ENCODE measurements at places on chromosomes 6 and 20.

DNA sequence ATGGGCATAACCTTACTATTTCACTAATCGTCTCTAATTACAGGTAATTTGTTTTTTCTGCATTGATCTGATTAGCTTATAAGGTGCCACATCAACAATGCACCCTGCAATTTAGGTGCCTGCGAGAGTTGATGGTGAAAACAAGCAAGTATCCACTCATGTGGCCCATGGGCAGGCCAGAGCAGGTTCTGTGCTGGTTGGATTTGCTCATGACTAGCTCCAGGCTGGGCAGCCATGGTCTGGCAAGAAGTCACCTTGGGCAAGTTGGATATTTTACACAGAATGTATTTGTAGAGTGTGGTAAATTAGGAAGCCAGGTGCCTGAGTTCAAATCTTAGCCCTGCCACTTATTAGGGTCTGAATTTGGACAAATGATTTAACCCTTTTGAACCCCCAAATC lies 25.3 kb downstream of the RAB44 start:
- no peak for DNase-seq

- no peak for DNase-seq
Observed at GRCh38 chr6:39698789-39699188, 26.4 kb downstream of the KIF6 start.

DNA sequence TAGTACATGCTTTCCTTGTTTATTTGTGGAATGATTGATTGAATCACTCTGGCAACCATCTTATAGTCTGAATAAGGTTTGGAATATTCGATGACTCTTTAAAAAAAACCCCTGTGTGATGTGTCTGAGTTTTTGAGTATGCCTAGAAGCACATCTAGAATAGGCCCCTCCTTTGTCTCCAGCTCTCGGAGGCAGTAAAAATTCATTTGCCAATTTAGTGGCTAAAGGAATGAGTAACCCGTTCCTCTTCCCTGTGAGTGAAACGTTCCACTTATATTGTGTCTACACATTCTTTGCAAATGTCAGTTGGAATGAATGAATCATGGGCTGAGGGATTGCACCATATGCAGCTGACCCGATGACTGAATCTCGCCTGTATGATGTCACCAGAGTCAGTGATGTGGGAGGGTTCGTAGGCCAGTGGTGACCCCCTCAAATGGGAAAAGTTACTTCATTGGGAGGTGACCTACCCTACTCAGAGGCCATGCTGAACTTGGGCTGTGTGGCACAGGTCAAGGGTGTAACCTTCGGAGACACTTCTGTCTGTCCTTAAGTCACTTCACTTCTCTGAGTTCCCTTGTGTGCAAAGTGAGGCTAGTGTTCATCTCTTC lies 21.6 kb downstream of the MOCS3 start:
- DNase-seq, result peak; percentile 99

GRCh38 chr6:29887819-29888776 lies 54.2 kb upstream of the HLA-A start:
- DNase-seq, result no peak

DNA sequence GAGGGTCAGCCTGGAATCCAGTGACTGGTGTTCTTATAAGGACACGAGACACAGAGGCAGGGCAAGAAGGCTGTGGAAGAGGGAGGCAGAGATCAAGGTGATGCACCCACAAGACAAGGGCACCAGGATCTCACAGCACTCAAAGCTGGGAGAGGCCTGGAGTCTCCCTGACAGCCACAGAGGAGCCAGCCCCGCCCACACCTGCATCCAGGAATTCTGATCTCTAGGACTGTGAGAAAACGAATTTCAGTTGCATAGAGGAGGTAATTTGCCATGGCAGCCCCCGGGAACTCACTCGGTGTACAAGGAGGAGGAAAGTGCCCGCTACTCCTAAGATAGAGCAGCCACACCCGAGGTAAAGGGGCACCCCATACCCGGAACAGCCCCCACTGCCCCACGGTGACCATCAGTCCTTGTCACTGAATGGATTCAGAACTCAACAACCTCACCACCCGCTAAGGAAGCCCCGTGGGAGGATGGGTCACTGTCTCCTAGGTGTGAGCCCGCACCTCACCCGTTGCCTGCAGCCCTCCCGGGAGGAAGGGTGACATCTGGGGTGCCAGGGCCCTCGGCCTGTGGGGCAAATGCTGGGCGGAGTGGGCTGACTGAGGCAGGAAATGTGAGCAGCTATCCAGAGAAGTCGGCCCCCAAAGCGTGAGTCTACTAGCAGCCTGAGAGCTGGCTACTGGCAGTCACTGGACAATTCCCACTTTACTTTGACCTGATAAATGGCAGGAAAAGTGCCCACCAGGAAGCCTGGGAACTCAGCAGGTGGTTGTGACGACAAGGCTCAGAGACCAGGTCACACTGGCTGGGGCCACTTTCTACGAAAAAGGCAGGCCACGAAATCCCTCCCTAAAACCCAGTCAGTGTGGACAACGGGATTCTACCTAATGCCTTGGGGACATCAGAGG lies 22.4 kb downstream of the DLL1 start:
- no peak for DNase-seq

- DNase-seq, result peak; percentile 46
Observed at GRCh38 chr6:163793011-163793983, 378.8 kb downstream of the QKI start.

DNA sequence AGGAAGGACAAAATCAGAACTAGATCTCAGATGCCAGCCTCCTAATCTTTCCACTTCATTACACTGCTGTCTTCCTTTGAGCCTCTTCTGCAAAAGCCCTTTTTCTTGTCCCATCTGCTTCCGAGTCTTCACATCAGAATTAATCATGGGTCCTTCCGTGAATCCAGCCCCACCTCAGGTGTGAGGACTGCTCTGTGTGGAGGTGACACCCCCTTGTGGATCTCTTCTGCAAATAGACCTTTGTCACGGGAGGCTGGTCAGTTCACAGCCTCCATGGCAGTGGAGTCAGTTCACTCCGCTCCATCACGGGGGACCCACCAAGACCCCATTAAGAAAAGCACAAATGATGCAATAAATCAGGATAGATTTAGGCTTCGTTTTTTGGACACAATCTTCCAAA lies 171.1 kb downstream of the ADAT2 start:
- DNase-seq, result no peak

DNA sequence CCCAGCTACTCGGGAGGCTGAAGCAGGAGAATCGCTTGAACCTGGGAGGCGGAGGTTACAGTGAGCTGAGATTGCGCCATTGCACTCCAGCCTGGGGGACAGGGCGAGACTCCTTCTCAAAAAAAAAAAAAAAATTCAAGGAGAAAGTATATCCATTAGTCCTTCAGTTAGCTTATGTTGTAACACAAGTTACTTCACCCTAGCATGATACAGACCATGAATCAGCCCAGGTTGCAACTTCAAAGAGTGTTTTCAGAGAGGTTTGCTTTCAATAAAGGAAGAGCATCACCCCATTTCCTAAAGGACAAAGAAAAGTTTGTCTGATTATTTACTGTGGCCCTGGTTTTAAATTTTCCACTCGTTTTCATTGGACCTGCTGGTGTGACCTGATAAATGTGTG lies 73.0 kb downstream of the SERAC1 start:
- DNase-seq, result no peak

GRCh38 chr6:167546611-167547327 lies 221.9 kb downstream of the TTLL2 start:
- DNase-seq, result no peak

DNA sequence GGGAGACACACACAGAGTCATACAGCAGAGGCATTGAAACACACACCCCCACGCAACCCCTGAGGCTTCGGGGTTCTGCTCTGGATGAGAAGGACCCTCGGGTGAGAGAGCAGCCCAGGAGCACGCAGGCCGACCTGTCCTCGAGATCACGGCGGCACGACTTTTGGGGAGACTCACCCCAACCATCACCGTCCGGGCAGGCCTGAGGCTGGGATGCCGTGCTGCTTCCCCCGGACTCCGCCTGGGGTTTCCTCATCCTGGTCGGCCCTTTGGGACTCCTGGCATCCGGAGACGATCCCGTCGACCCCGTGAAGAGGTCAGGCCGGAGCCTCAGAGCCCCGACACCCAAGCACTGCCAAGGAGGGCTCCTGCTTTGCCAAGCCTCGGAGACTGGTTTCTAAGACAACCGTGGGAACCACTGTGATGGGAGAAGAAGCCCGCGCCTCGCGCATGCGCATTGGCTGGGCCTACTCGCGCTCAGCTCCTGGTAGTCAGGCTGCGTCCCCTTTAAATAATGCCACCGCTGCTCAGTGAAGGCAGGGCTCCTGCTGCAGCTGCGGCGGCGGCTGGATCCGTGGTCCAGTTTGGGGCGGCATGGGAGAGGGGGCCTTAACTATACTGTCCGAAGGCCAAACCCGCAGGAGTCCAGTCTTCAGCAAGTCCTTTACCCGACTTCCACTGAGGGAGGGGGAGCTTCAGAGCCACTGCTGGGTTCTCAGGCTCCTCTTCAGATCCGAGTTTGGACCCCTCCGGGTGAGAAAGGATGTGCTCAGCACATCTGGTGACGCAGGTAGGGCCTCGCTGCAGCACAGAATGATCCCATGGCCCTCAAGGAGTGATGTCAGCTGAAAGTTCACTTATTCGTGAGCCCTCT lies 171.4 kb upstream of the ZNF337 start:
- DNase-seq, result no peak

- DNase-seq, result no peak
Observed at GRCh38 chr6:85390105-85390728, 59.7 kb upstream of the NT5E start.

GRCh38 chr6:18422136-18422535 lies 35.0 kb downstream of the RNF144B start:
- DNase-seq, result no peak

GRCh38 chr20:11993886-11994461 lies 76.3 kb downstream of the BTBD3 start:
- no peak for DNase-seq

DNA sequence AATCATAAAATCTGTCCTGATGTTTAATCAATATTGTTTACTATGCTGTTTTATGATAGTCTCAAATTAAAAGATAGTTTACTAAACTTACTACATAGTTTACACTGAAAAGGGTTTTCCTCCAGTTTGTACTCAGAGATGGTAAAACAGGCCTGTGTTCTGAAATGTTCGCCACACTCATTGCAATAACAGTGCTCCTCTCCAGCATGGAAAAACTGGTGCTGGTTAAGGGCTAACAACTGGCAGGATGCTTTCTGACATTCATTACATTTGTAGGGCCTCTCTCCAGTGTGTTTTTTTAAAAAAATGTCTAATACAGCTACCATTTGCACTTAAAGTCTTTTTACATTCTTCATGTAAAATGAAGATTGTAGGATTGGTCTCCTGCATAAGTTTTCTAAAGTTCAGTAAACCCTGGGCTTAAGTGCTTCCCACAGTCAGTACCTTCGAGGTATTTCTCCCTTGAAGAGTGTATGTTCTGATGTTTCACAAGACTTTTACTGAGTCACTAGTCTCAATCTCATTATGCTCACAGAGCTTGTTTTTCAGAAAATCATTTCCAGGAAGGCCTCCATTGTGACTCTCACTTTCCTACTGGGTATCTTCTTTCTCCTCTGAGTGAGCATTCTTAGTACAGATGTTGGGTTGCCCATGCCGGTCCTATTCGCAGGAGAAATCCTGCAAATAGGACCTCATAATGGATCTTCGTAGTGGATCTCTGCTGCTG lies 8.7 kb upstream of the ZSCAN12 start:
- DNase-seq, result no peak

DNA sequence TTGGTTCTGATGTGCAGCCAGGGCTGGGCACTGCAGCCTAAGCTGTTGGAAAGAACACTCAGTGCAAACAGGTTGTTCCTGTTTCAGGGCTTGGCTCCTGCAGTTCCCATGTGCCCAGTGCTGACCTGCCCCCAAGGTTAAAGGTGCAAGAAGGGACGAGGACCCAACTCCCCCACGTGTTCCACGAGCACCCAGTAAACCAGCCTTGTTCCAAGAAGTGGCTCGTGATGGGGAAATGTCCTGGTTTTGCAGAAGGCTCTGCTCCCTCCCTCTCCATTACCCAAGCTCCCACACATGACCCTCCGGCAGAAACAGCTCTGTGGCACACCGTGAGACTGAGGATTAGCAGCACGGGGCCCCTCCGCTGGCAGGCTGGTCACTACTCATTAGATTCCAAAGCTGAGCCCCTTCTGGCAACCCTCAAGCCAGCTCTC lies 9.4 kb downstream of the ACSS1 start:
- DNase-seq, result no peak

DNA sequence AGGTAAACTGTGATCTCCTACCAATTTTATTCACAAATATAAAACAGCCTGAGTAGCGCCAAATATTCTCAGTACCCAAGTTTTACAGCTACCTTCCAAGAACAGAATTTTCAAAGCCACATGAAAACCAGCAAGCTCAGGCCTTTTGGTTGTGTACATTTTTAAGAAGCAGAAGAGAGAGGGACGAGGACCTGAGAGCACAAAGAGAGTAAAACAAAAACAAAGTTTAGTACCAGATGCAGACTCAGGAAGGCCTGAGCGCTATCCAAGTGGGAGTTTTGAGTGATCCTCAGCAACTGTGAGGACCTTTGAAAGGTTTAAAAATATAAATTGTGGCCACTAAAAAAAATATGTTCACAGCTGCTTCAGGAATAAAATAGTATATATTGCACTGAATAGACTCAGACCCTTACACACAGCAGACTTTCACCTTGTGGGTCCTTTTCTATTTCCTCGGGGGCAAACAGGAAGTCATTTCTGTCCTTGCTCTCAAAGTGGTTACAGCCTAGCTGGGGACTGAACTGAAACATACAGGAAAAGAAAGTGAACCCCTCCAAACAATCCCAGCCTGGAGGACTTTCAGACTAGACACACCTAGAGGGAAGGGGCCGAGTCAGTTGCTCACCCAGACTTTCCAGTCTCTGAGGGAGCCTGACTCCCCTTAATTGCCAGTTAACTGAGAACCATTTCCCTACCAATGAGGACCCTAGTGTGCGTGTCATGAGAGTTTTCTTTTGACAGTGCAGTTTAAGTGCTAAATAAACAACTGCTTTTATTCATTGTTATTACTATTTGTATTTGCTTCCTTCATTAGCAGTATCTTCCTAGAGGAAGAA lies 48.5 kb upstream of the NT5E start:
- DNase-seq, result no peak

DNA sequence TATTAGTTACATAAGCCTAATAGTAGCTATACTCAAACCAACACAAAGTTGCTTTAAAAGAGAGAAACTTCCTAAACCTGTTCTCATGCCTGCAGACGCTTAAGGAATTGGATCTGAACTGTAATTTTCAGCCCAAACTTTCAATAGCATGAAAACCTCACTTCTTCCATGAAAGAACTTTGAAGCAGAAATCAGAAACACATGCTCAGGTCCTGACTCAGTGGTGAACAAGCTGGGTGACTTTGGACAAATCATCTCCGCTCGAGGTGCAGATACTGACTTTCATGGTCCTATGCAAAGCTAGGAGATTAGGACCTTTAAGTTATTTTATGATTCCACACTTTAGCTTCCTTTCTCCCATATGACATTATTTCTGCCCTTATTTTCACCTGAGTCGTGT lies 36.5 kb downstream of the NOX3 start:
- DNase-seq, result no peak

- no peak for DNase-seq
Observed at GRCh38 chr20:18050628-18051027, 7.1 kb downstream of the OVOL2 start.

- no peak for DNase-seq
Observed at GRCh38 chr6:169665289-169665688, 36.5 kb downstream of the WDR27 start.
